ENCODE measurements at places on chromosomes 7 and 10.

DNA sequence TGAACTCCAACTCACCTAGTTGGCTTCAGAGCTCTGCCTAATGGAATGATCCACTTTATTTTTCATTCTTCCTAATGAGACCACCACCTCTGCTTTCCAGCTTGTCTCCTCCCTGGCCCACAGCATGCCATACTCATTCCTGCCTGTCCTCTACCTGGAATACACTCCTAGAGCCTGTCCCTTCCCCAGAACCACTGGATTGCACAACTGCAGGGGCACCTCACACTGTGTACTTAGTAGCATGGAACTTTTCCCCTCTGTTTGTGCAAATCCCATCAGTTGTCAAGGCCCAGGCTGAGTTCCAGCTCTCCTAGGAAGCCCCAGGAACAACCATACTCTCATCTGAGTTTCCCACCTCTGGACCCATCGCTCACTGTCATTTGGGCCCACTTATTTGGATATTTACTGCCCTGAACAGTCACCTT lies 15.6 kb downstream of the ALDH18A1 start:
- no peak for DNase-seq

DNA sequence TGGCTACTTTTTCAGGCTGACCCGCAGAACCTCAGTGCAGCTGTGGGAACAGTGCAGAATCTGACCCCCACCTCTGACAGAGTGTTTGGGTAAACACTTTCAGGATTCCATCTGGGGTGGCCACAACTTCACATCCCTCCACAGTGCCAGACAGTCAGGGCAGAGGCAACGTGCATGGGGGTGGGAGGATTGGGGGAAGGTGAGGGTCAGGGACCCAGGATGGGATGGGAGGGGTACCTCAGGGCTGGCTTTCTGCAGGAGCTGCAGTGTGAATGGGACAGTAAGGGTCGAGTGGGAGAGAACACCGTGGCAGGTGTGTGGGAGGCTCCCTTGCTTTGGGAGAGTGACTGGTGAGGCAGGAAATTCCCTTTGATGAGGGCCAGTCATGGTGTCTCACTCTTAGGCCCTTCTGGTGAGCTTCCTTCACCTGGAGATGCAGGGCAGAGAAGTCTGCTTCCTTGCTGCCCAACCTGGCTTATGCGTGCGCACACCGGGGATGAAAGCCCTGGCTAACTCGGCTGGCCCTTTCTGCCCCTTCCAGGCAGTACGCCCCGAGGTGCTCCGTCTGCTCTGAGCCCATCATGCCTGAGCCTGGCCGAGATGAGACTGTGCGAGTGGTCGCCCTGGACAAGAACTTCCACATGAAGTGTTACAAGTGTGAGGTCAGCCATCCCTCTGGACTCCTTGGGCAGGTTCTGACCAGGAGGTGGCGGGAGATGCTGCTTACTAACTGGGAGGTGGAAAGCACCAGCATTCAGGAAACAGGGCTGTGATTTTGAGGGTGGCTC lies 8.4 kb downstream of the ZYX start:
- DNase-seq = no peak

DNA sequence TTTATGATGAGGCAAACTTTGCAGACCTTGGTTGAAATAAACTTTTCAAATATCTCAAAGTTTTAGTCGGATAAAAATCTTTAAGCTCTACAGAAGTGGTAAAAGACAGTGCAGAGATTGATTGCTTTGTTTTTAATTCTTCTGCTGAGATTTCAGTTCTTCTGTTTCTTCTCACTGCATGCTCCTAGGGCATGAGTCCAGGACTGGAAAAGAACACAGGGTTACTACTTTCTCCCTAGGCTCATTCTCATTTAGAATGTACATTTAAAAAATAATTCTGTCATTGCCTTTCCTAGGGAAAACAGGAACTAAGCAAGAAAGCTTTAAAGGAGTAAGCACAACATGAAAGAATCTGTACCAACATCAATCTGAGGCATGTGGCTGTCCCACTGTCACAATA lies 256.7 kb upstream of the DGKB start:
- no peak for DNase-seq

DNA sequence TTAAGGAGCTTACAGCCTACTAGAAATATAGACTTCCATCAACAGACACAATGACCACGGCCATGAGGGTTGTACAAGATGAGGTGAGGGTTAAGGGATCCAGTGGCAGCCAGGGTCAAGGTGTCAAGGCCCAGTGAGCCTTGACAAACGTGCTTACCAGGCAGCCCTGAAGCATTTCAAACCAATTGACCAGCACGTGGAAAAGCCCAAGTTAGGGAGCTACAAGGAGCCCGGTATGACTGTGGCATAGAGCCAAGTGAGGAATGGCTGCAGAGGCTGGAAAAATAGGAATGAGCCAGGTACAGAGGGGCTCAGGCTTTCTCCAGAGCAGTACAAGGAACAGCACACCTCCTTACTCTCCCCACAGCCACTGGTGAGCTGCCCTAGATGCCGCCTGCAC lies 12.7 kb downstream of the AFAP1L2 start:
- no peak for DNase-seq

DNA sequence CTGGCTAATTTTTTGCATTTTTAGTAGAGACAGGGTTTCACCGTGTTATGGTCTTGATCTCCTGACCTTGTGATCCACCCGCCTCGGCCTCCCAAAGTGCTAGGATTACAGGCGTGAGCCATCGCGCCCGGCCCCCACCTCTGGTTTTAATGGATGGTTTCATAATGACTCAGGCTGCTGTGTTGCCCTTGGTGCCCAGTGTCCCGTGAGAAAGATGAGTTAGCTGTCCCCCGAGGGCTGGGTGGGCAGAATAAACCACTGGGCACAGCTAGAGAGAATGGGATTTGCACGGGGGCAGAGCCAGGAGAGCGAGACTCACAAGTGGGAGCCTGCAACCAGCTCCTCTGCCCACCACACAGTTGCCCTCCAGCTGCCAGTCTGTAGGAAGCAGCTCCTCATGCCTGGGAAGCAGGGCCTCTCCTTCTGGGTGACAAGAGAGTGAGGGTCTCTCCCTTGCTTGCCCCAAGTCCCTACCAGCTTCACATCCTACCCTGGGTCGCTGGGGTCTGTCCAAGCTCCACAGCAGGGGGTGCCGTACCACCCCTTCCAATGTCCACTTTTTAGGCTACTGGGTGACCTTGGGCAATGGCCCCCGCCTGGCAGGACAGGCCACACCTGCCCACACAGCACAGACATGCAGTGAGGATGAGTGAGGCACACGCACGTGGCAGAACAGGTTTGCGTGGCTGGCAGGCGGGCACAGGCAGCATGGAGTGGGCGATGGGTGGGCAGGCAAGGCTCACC lies 16.1 kb upstream of the NDST2 start:
- DNase-seq = no peak

All from stimulated activated CD4-positive, alpha-beta T cell treated with anti-CD3 and anti-CD28 coated beads, Interleukin-15, amount 100 ng/mL, for 1 hour (primary cell).